Mucosa of descending colon (tissue), 3 donors: ENCODE measurements at places on chromosomes 7 and 10. TPM values are rescaled to one million over a fixed set of nuclear protein-coding genes. Genes with fewer than 3 reads are reported as not detected.

GRCh38 chr7:143931739-143932138, 3.3 kb upstream of the OR2F2 start:
- DNase-seq = no peak

GRCh38 chr7:30155481-30155880, 20.7 kb downstream of the MTURN start:
- DNase-seq = no peak

DNA sequence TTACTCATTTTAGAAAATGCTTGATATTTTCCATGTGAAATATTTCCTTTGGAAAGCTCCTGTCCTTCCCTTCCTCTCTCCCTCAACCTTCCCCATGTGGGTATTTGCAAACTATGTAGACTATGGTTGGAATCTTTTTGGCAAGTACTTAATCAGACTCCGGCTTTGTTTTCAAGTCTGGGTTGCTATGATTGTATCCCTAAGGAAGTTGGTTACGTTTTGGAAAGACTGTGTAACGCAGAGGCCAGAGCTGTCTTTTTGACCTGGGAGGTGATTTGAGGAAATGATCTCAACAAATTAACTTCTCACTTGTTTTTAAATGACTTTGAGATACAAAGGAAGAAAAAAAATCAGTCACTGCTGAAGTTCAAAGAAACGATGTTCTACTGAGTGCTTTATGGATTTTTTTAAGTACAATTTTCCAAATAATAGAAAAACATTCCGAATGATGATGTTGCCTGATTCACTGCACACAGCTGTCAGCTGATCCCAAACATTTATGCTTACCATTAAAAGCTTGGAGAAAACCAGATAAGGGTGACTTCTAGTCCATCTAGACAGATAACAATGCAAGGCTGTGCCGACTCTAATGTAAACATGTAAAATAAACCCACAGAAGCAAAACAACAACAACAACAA, 145.5 kb upstream of the CELF2 start:
- DNase-seq = no peak

DNA sequence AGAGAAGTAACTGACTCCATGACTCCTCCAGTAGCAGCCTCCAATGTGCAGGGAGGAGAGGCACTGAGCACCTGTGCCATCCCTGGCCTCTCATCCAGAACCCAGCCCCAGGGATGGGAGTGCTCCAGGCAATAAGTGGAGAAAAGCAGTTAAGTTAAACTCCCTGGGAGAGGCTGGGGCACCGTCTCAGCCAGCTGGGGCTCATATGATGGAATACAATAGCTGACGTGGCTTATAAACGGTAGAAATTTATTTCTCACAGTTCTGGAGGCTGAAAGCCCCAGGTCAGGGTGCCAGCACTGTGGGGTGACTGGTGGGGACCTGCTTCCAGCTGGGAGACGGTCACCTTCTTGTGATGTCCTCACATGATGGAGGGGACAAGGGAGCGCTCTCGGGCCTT, 94.7 kb downstream of the RAMP3 start:
- DNase-seq = no peak

DNA sequence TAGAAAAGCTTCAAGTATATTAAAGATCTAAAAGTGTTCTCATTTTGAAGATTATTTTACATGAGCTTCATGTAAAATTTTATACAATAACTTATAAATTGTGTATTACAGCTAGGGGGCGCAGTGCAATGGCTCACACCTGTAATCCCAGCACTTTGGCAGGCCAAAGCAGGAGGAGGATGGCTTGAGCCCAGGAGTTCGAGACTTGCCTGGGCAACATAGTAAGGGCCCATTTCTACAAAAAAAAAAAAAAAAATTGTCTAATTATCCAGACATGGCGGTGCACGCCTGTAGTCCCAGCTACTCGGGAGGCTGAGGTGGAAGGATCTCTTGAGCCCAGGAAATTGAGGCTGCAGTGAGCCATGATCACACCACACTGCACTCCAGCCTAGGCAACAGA, 16.6 kb downstream of the ACBD5 start:
- DNase-seq = peak; percentile 72

DNA sequence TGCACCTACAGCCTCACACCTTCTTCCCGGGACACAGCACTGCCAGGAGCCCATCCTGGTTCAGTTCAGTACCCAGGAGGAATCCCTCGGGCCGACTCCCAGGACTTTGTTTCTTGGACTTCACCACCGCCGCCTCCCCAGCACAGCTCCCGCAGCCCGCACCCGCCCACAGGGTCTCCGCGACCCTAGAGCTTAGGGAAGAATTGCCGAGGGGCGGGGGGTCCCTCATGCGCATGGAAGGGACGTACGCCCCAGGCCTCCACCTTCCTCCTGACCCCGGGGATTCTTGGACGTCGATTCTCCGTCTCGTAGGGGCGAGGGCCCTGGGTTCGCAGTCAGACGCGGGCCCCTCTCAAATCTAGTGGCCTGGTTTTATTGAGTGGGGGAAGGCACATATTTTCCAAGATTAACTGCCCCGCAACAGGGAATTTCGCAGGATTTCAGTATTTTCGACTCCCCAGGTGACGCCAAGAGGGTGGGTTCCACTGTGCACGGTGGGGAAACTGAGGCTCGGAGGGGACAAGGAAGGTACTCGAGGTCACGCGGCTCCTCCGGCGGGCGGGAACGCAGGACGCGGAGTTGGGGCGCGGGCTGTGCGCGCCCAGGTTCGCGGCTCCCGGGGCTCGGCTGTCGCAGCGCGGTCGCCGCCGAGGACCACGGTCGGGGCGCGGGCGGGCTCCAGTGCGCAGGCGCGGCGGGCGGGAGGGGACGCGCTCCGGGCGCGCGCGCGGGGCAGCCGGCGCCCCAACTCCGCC, at the start of gene ADCY1:
Gene ADCY1, plus strand, starts transcription at position 708 of the 755 bp plus-strand sequence. CDS start 176 bp downstream, outside the sequence.
- DNase-seq = no peak

GRCh38 chr10:1601406-1601805, 135.9 kb downstream of the ADARB2 start:
- DNase-seq = no peak

Gene CDK14
- 5.4 TPM for total RNA-seq

Gene NCAPG2
- total RNA-seq = 8.1 TPM

Gene TUBAL3
- 20.9 TPM for total RNA-seq
